CD4-positive, alpha-beta T cell treated with Interleukin-4 for 1 hour (primary cell): ENCODE measurements at places on chromosomes 2 and 18.

GRCh38 chr2:133605011-133605765, 36.9 kb upstream of the NCKAP5 start:
- no peak for DNase-seq

DNA sequence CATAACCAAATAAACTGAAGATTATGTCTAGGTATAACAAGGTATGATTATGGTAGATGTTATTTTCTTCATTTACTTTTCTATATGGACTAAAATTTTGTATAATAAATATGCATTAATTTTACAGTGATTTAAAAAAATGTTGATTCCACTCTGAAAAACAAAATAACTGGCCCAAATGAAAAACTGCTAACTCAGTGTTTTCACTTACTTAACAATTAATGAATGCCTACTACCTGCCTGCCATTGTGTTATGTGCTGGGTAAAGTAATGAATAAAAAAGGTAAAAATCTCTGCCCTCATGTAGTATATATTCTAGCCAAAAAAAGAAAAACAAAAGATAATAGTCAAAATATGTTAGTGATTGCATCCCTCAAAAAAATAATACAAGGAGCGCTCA, 29.6 kb upstream of the C2orf15 start:
- DNase-seq: no peak

DNA sequence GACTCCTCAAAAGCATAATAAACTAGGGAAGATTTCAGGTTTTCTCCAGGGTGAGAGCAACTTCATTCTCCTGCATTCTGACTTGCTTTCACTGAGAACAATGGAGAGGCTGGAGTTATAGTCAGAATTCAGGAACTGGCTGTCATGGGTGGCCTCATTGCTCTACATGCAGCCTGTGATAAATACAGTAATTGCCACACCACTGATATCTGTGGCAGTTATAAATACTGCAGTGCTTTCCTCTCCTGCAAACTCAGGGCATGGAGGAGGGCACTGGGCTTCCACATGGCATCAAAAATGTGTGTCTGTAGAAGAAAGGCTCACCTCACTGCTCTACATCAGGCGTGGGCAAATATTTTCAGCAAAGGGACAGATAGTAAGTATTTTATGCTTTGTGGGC, 510.2 kb downstream of the ZNF516 start:
- no peak for DNase-seq

GRCh38 chr2:116416731-116417377, 1397.6 kb upstream of the DDX18 start:
- no peak for DNase-seq

DNA sequence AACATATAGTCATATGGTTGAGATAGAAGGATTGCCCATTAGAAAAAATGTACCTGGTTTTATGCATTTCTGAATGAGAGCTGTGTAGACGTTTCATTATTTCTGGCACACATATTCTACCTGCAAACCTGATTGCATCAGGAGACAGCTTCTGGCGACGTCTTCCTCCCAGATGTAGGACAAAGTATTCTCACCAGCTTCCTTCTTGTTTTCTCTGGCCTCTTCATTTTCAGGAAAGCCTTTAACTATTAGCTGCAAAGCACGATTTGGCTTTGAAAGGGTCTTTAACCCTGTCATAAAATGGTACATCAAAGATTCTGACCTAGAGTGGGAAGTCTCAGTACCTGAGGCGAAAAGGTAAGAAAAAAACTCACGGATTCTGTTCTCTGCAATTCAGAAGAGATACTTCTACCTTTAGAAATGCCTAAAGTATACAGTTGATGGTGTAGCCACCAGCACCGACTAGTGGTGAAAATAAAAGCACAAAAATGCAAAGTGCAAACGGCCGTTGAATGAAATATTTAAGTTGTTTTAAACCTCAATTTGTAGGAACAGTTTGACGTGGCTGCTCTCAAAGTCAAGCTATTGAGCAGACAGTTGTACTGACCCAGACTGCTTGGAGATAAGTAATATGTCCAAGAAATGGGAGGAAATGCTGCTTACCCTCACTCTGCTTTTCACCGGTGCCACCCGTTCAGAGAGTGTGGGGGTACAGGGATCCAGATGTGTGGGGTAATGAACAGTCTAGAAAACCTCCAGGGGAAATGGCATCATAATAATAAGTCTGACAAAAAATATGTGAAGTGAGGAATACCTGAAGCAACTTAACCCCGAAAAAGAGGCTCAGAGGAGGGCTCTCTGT, 20.2 kb downstream of the IL18RAP start:
- peak; percentile 35 for DNase-seq
